ENCODE measurements at places on chromosomes 3 and 15. TPM values are rescaled to one million over a fixed set of nuclear protein-coding genes. Genes with fewer than 3 reads are reported as not detected.

RTP3 gene
- not detected for polyA plus RNA-seq

ZNF710 gene
- polyA plus RNA-seq, result 18.1 TPM

GOLGA8S gene
- polyA plus RNA-seq, result 1.4 TPM

GRCh38 chr3:100265016-100265415 is 4.2 kb downstream of the TBC1D23 start:
- DNase-seq, result no peak

GRCh38 chr15:63892794-63893441 is 59.2 kb upstream of the HERC1 start:
- no peak for DNase-seq
